Activated naive CD8-positive, alpha-beta T cell treated with anti-CD3 and anti-CD28 coated beads for 36 hours (primary cell): ENCODE measurements at places on chromosomes 6 and 20. TPM values are rescaled to one million over a fixed set of nuclear protein-coding genes. Genes with fewer than 3 reads are reported as not detected.

GRCh38 chr20:44805979-44806620 lies 4.2 kb downstream of the RIMS4 start:
- peaks cover 65% of the 10 kb centered on the region for H3K27me3 ChIP-seq
- no peaks in the 10 kb centered on the region for H3K4me1 ChIP-seq
- no peak overlapping the region for H3K27ac ChIP-seq
- H3K4me3 ChIP-seq, result no peak overlapping the region

DNA sequence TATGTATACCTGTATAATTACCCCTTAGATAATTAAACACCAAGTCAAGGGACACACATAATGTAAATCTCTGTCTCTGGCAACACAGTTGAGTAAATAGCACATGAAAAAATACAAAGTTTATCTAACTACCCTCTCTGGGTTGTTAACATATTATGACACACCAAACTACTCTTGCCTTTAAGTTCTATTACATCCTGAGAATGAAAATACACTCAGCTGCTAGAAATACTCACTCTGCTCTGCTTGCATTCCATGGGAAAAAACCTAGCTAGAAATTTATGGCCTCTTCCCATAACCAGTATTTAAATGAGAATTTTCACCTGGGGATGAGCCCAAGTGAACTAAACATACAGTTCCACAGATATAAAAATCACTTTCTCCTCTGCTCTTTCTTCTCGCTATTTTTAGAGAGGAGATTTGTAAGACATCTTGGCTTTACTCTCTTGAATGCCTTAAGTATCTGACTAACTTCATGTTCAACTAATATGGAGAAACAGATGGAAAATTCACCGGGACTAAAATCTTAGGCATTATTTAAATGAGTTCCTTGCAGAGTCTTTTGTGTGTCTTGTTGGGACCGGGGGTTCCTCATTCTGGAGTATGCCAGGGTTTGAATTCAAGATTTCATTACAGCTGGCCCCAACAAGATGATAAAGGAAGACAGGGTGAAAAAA lies 140.9 kb downstream of the GJA10 start:
- peaks cover 54% of the 10 kb centered on the region for H3K4me1 ChIP-seq
- H3K4me3 ChIP-seq, result no peak overlapping the region
- peak overlapping the region; percentile 78 for H3K27ac ChIP-seq
- peaks cover 78% of the 10 kb centered on the region for H3K36me3 ChIP-seq
- H3K27me3 ChIP-seq, result no peaks in the 10 kb centered on the region
- DNase-seq, result no peak

- H3K27me3 ChIP-seq, result no peaks in the 10 kb centered on the region
- peak overlapping the region; percentile 1 for H3K4me3 ChIP-seq
- H3K27ac ChIP-seq, result no peak overlapping the region
- peaks cover 12% of the 10 kb centered on the region for H3K4me1 ChIP-seq
- H3K36me3 ChIP-seq, result no peaks in the 10 kb centered on the region
Measured at GRCh38 chr6:31711233-31711632, 3.9 kb upstream of the LY6G6D start.

GRCh38 chr20:56809668-56810067 lies 180.6 kb downstream of the TFAP2C start:
- H3K27ac ChIP-seq, result no peak overlapping the region
- no peak for DNase-seq
- no peaks in the 10 kb centered on the region for H3K4me1 ChIP-seq
- H3K4me3 ChIP-seq, result no peak overlapping the region
- peaks cover 4% of the 10 kb centered on the region for H3K27me3 ChIP-seq

- H3K27ac ChIP-seq, result peak overlapping the region; percentile 77
- peaks cover 28% of the 10 kb centered on the region for H3K36me3 ChIP-seq
- no peak overlapping the region for H3K4me3 ChIP-seq
- peak; percentile 31 for DNase-seq
- H3K4me1 ChIP-seq, result peaks cover 49% of the 10 kb centered on the region
Measured at GRCh38 chr6:130517444-130517931, 151.7 kb downstream of the TMEM200A start.

- no peaks in the 10 kb centered on the region for H3K27me3 ChIP-seq
- peaks cover 4% of the 10 kb centered on the region for H3K36me3 ChIP-seq
- no peak overlapping the region for H3K27ac ChIP-seq
Measured at GRCh38 chr6:161792851-161793493, 519.1 kb upstream of the AGPAT4 start.

DNA sequence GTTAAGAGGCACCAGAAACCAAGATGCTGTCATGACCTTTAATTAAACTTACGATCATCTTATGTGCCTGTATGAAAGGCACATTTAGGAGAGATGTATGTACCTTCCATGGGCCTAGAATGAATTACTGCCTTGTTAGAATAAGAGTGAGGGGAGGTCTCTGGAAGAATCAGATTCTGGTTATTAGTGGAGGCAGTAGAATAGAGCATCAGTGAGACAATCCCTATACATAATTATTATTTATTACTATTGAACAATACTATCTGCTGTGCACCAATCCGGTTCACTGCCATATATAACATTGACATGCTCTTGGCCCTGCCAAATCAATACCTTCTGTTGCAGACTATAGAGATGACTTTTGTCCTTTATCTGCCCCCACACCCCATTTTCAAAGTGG lies 776.5 kb downstream of the DHX35 start:
- H3K27me3 ChIP-seq, result no peaks in the 10 kb centered on the region
- no peak overlapping the region for H3K27ac ChIP-seq
- H3K4me3 ChIP-seq, result no peak overlapping the region
- DNase-seq, result no peak
- H3K4me1 ChIP-seq, result no peaks in the 10 kb centered on the region
- no peaks in the 10 kb centered on the region for H3K36me3 ChIP-seq

- H3K27ac ChIP-seq, result no peak overlapping the region
- no peak overlapping the region for H3K4me3 ChIP-seq
- DNase-seq, result no peak
- H3K36me3 ChIP-seq, result no peaks in the 10 kb centered on the region
Measured at GRCh38 chr6:167803816-167804215, 22.9 kb upstream of the AFDN start.

GRCh38 chr20:5737966-5738365 lies 12.2 kb upstream of the SHLD1 start:
- H3K27me3 ChIP-seq, result no peaks in the 10 kb centered on the region
- peaks cover 17% of the 10 kb centered on the region for H3K4me1 ChIP-seq
- no peak for DNase-seq
- H3K4me3 ChIP-seq, result no peak overlapping the region

The ENPP5 gene
- total RNA-seq, result 0.33 TPM

DNA sequence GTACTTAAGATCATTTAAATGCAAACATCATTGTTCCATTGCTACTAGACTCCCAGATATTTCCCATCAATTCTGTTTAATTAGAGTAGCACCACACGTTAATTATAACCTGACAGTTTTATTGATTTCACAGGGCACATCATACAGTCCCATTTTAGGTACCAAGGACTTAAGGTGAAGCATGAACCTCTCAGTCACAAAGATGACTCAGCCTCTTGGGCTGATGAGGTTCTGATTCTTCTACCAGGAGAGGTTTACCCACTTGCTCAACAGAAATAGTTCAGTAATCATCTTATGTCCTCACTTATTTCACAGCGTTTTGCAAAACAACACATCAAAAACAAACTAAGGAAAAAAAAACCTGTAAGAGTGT lies 98.5 kb downstream of the HIVEP2 start:
- H3K4me1 ChIP-seq, result peaks cover 96% of the 10 kb centered on the region
- H3K27ac ChIP-seq, result peak overlapping the region; percentile 96
- peaks cover 37% of the 10 kb centered on the region for H3K36me3 ChIP-seq
- H3K4me3 ChIP-seq, result peak overlapping the region; percentile 79
- H3K27me3 ChIP-seq, result no peaks in the 10 kb centered on the region
- DNase-seq, result no peak

The TAGAP gene
- 167 TPM for total RNA-seq

GRCh38 chr6:4272996-4273395 lies 137.6 kb upstream of the ECI2 start:
- H3K36me3 ChIP-seq, result no peaks in the 10 kb centered on the region
- no peak overlapping the region for H3K4me3 ChIP-seq
- no peaks in the 10 kb centered on the region for H3K4me1 ChIP-seq
- no peak for DNase-seq
- H3K27ac ChIP-seq, result no peak overlapping the region

- H3K27me3 ChIP-seq, result peaks cover 15% of the 10 kb centered on the region
- no peaks in the 10 kb centered on the region for H3K36me3 ChIP-seq
- no peak overlapping the region for H3K27ac ChIP-seq
- peaks cover 20% of the 10 kb centered on the region for H3K4me1 ChIP-seq
- no peak for DNase-seq
Measured at GRCh38 chr6:106370639-106371038, 10.1 kb downstream of the CRYBG1 start.

GRCh38 chr6:23177806-23178205 lies 608.4 kb downstream of the HDGFL1 start:
- no peak overlapping the region for H3K27ac ChIP-seq
- no peaks in the 10 kb centered on the region for H3K36me3 ChIP-seq
- H3K27me3 ChIP-seq, result no peaks in the 10 kb centered on the region
